ENCODE measurements at places on chromosomes 3 and 15.

GRCh38 chr3:158508481-158508880, 62.5 kb upstream of the MLF1 start:
- no peaks in the 10 kb centered on the region for H3K36me3 ChIP-seq
- no peak overlapping the region for H3K4me3 ChIP-seq
- DNase-seq = no peak
- no peak overlapping the region for H3K27ac ChIP-seq
- H3K27me3 ChIP-seq = no peaks in the 10 kb centered on the region

GRCh38 chr3:131616719-131617118, 113.9 kb upstream of the MRPL3 start:
- no peaks in the 10 kb centered on the region for H3K4me1 ChIP-seq
- no peaks in the 10 kb centered on the region for H3K27me3 ChIP-seq
- H3K4me3 ChIP-seq = no peak overlapping the region

- H3K36me3 ChIP-seq = no peaks in the 10 kb centered on the region
- no peak overlapping the region for H3K27ac ChIP-seq
These were observed 82.0 kb downstream of the BOC start for GRCh38 chr3:113293348-113293747.

- no peak overlapping the region for H3K27ac ChIP-seq
- no peak overlapping the region for H3K4me3 ChIP-seq
- H3K36me3 ChIP-seq = no peaks in the 10 kb centered on the region
- DNase-seq = peak; percentile 6
- no peaks in the 10 kb centered on the region for H3K4me1 ChIP-seq
- no peaks in the 10 kb centered on the region for H3K27me3 ChIP-seq
These were observed 113.7 kb downstream of the ATG7 start for GRCh38 chr3:11385891-11386290.

GRCh38 chr3:119555309-119555735, 4.1 kb downstream of the CD80 start:
- no peak overlapping the region for H3K27ac ChIP-seq
- no peaks in the 10 kb centered on the region for H3K36me3 ChIP-seq
- no peak for DNase-seq
- no peaks in the 10 kb centered on the region for H3K27me3 ChIP-seq
- H3K4me1 ChIP-seq = no peaks in the 10 kb centered on the region

GRCh38 chr3:24520101-24520495, 25.4 kb upstream of the THRB start:
- H3K27me3 ChIP-seq = peaks cover 16% of the 10 kb centered on the region
- DNase-seq = no peak
- no peak overlapping the region for H3K27ac ChIP-seq

- no peak overlapping the region for H3K27ac ChIP-seq
- H3K4me3 ChIP-seq = no peak overlapping the region
- no peaks in the 10 kb centered on the region for H3K4me1 ChIP-seq
- peak; percentile 40 for DNase-seq
- no peaks in the 10 kb centered on the region for H3K27me3 ChIP-seq
These were observed 478.0 kb downstream of the GABRG3 start for GRCh38 chr15:27448986-27449385.

GRCh38 chr15:35728219-35728940, 182.4 kb upstream of the DPH6 start:
- H3K27ac ChIP-seq = no peak overlapping the region
- no peaks in the 10 kb centered on the region for H3K27me3 ChIP-seq
- H3K4me1 ChIP-seq = no peaks in the 10 kb centered on the region
- no peaks in the 10 kb centered on the region for H3K36me3 ChIP-seq
- DNase-seq = peak; percentile 30

DNA sequence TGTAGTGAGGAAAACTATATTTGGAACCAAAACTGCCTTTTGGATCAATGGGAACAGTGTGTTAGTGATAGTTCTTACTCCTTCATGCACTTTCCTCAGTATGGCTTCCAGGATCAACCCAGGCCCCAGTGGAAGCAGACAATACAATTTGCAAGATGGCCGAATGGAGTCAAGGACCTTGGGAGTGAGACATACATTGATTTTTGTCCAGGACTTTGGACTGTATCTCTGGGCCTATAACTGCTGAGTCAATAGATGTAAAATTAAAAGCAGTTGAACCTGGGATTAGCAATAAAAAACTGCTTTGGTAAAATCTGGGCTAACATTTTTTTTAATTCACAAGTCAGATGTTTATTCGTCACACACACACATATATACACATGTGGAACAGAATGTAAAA, 1.8 kb downstream of the ARRDC4 start:
- no peak for DNase-seq
- no peaks in the 10 kb centered on the region for H3K4me1 ChIP-seq
- no peak overlapping the region for H3K27ac ChIP-seq
- no peaks in the 10 kb centered on the region for H3K27me3 ChIP-seq
- no peaks in the 10 kb centered on the region for H3K36me3 ChIP-seq

DNA sequence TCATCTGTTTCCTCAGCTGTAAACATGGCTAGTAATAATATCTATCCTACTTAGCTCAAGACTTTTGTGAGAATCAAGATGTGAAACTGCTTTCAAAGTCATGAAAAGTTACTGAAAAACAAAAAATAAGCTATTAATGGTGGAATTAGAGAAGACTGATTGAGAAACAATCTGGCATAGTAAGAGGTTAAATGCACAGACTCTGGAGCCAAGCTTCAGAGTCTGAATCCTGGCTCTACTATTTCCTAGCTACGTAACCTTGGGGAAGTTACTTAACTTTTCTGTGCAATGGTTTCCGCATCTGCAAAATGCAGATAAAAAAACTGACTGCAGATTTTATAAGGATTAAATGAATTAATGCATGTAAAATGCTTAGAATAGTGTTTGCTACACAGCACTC, 28.8 kb downstream of the LRRFIP2 start:
- no peak overlapping the region for H3K27ac ChIP-seq
- H3K4me3 ChIP-seq = no peak overlapping the region
- no peaks in the 10 kb centered on the region for H3K27me3 ChIP-seq
- H3K4me1 ChIP-seq = no peaks in the 10 kb centered on the region
- H3K36me3 ChIP-seq = no peaks in the 10 kb centered on the region
- DNase-seq = no peak

DNA sequence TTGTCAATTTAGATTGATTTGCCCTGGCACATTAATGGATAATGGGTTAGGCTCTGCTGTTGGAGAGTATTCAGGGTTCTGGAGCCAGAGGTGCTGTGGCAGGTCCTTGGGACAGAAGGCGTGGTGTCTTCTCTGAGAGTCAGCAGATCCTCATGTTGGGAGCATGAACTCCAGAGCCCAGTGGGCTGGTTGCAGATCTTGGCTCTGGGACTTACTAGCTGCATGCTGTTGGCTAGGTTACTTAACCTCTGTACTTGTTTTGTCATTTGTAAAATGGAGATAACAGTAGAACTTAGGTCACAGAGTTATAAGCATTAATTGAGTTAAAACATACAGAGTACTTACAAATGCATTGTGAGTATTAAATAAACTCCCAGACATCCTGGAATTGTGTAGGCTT, 77.6 kb downstream of the CCK start:
- no peak for DNase-seq
- H3K4me1 ChIP-seq = no peaks in the 10 kb centered on the region
- no peak overlapping the region for H3K4me3 ChIP-seq

GRCh38 chr3:135128818-135129217, 333.8 kb downstream of the EPHB1 start:
- no peak overlapping the region for H3K4me3 ChIP-seq
- H3K4me1 ChIP-seq = no peaks in the 10 kb centered on the region
- H3K36me3 ChIP-seq = no peaks in the 10 kb centered on the region
- no peak overlapping the region for H3K27ac ChIP-seq
- DNase-seq = no peak
- H3K27me3 ChIP-seq = no peaks in the 10 kb centered on the region

All from mesendoderm (in vitro differentiated cells).